ENCODE measurements at places on chromosomes 3 and 15.
A peak's percentile ranks its signal among the peaks of the same experiment; 100 is the strongest.

DNA sequence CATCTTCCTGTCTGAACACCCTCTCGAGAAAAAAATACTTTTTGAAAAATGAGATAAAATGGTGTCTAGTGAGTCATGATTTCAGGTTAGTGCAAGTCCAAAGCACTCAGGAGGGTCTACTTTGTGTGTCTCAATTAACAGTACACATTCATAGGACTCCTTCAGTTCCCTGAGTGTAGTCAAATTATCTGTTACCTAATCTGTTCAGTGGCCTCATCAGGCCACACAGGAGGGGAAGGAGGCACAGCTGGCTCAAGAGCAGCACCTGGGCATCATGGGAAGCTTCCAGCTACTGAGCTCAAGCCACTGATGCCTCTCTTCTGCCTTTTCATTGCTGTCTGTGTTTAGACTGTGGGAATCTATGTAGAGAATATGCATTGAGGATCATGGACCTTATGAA, 341.4 kb upstream of the SGO1 start:
- DNase-seq, result no peak

DNA sequence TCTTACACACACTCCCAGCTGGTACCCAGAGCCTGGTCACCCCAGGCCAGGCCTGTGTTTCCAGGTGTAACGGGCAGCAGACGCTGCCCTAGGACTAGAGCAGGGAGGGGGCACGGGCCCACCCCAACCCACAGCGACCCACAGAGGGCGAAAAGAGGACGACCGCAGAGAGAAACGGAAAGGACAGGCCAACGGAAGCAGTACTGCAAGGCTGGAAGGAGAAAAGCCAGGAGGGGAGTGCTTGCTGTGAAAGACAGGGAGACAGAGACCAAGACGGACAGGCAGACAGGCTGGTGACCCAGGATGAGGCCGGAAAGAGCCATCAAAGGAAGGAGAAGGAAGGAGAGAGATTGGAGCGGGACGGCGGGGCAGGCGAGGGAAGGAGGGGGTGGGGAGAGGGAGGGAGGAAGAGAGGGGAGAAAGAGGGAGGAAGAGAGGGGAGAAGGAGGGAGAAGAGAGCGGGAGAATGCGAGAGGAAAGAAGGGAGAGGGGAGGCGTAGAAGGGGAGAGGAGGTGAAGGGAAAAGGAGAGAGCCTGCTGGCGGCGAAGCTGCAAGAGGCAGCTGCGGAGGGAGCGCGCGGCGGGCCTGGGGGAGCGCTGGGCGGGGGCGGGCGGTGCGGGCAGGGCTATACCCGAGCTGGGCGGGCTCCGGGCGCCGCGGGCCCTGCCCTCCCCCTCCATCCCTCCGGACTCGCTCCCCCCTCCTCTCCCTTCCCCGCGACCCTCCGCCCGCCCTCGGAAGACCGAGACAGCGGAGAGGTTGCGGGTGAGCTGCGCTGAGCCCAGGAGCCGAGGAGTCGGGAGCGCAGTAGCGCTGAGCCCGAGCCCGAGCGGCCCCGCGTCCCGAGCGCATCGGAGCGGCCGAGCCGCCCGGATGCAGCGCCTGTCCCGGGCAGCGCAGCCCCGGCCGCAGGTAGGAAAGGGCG, at the start of gene SLC6A1:
TSS of gene SLC6A1 (plus strand) at position 732 of the 926 bp plus-strand sequence. CDS start 24,464 bp downstream, outside the sequence.
- no peak for DNase-seq

DNA sequence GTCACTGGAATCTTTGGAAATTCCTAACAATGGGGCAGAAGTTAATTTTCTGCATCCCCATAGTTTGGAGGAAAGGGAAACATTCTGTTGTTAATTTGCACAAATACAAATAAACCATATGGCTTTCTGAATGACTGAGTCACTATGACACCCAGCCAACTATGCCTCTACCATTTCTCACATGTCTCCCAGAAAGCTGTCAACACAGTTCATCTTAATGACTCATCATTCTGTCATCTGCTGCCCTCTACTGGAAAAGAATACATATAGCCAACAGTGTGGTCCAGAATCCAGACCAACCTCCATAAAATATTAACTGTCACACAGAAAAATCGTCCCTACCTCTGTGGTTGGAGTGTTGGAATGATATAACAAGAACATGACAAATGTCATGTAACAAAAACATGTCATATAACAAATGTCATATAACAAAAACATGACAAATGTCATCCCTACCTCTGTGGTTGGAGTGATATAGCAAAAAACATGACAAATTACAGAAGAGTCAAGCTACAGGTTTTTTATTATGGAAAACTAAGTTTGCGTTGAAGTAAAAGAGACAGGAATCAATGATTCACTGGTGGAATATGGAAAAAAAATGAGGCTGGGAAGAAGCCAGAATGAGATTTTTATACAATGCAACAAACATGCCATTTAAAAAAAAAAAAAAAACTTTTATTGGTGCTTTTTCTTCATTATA, 47.7 kb upstream of the GYG1 start:
- DNase-seq, result peak; percentile 81

DNA sequence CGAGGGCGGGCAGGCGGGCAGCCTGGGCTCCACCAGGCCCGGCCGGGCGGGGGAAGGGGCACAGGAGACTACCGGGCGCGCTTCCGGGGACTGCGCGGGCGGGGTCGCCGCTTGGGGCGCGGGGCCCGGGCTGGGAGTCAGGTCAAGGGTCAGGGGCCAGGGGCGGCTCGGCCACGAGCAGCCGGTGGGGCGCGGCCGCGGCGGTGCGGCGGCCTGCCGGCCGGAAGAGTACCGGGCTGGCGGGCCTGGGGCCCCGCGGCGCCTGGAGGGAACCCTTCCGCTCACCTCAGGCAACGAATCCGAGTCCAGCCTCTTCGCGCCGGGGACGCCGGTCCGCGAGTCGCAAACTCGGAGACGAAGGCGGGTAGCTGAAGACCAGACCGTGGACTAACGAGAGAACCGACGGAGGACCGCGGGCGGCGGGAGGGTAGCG, 225 bp downstream of the RHOA start:
- no peak for DNase-seq

All from astrocyte of the spinal cord (primary cell).